NCI-H345 (cell line): ENCODE measurements at places on chromosomes 7 and 10.

DNA sequence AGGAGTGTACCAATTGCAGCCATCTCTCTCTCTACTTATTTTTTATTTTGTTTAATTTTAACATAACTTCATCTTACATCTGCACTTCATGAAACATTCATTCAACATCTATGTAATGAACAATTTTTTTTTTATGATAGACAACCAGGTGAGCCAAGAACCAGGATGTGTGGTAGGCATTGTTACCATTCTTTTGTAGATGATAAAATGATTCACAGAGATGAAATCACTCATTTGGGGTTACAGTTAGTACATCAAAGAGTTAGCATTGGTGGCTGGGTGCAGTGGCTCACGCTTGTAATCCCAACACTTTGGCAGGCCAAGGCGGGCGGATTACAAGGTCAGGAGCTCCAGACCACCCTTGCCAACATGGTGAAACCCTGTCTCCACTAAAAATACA, 127.8 kb downstream of the HDAC9 start:
- DNase-seq = no peak

DNA sequence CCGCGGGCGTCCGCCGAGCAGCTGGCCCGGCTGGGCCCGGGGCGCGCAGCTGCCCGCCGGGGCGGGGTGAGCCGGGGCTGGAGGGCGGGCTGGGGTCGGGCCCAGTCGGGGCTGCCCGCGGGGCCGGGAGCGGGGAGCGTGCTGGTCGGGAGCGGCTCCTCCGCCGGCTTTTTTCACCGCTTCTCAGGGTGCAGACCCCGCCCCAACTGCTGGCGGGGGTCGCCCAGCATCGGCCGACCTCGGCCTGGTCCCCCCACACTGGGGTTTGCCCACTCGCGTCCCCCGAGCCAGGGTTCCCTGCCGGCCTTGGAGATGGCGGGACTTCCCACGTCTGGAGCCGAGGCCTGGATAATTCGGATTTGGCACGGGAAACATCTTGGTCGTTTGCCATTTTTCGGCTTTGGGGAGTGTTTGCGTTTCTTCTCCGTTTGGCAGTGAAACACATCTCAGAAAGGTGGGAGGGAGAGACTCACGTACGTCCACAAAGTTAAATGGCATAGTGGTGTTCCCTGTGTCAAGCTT, 432 bp downstream of the TMEM248 start:
- DNase-seq = no peak

GRCh38 chr10:123879606-123880257, 11.9 kb downstream of the CPXM2 start:
- DNase-seq = no peak

DNA sequence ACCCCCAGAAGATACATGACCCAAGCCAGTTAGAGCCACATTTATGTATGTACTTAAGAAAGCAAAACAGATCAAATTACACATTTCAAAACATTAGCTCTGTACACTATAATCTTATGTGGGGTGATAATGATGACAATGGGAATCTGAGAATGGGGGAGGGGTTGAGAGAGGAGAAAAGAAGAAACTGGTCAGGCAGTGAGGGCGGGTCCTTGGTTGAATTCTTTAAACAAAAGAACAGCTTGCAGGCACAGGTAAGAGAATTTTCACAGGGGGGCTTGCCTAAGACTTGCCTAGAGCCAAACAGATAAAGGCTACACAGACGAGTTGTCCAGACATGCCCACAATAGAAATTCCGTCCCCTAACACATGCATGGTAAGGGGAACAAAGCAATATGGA, 76.8 kb upstream of the PTER start:
- DNase-seq = no peak

GRCh38 chr10:113019096-113019495, 69.0 kb downstream of the TCF7L2 start:
- no peak for DNase-seq

GRCh38 chr10:132229834-132230556, 43.2 kb downstream of the DPYSL4 start:
- no peak for DNase-seq

GRCh38 chr10:21950566-21950965, 53.0 kb downstream of the DNAJC1 start:
- DNase-seq = no peak

DNA sequence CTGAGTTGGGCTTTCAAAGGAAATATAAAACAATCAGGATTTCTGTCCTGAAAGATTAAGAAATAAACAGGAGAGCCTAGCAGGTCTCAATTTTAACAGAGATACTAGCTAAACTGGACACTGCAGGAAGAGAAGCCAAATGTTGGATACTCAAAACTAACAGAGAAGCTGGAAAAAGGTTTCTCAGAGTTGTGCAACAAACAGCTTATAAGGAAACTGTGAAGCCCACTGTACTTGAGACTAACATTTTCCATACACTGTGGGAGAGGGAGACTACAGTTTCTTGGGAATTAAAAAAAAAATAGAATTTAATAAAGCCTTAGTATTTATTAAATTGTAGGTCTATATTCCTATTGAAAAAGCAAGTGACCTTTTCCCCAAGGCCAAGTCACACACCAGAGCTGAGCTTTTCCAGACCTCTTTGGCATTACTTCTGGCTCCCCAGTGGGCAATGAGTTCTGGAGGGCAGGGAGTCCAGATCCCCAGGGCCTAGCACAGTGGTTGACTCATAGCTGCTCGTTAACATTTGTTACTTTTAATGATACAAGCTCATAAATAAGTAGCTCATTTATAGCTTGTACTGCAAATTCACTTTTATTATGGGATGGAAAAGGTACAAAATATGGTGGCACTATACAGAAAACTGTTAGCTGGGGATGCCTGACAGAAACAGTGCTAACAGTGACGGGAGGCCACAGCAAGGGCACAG, 68.3 kb downstream of the MINDY3 start:
- no peak for DNase-seq

DNA sequence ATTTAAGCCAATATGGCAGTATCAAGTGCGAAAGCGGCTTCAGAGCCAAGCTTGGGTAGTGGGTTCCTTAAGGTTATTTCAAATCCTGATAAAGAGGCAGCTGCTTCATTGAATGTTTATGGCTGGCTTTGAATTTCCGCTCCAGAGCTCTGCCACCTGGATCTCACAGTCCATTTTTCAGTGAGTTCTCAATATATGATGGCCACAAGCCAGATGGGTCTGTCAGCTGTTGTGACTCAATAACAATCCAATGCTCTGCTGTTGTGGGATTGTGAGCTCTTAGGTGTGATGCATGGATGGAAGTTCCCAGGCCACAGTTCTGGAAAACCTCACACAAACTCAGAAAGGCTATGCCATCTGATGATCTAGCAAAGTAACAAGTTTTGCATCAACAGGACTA, 743.8 kb upstream of the LRRN3 start:
- no peak for DNase-seq

GRCh38 chr10:80460399-80461207, 6.5 kb downstream of the TSPAN14 start:
- DNase-seq = peak; percentile 83

DNA sequence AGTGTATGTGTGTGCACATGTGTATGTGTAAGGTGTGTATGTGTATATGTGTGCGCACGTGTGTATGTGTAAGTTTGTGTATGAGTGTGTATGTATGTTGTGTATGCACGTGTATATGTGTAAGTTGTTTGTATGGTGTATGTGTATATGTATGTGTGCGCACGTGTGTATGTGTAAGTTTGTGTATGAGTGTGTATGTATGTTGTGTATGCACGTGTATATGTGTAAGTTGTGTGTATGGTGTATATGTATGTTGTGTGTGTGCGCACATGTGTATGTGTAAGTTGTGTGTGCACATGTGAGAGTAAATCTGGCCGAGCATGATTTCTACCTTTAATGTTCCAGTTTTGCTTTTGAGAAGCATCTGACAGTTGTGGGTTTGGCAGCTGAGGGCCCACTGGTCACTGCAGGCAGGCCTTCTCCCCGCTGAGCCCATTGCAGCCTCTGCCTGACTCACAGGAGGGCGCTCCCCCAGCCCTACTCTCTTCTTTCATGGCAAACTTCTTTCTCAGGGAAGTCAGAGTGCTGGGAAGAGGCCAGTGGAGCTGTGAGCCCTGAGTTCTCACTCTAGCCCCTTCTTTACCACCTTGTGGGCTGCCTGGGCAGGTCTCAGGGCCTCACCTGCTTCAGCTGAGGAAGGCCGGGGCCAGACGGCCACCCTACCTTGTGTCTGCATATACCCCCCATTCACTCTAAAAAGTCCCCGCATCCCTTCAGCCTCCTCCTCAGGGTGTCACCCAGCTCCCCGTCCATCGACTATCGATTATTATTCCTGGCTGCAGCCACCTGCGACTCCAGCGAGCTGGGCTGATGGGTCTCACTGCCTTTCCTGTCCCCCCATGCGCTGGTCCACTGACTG, 11.2 kb downstream of the WDR86 start:
- DNase-seq = no peak

DNA sequence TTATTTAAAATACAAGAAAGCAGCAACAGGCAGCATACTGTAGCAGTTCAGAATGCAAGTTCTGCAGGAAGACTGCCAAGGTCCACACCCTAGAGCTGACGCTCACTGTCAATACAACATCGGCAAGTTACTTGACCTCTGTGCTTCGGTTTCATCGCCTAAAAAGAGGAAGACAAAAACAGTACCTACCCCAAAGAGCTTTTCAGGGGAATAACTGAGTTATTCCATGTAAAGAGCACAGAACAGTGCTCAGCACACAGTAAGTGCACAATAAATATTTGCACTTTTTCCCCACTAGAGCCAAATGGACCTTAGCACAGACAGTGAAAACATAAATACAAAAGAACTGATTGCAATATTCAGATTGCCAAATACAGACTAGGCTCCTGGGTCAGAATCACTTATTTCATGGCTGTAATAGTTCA, 88.6 kb downstream of the USP6NL start:
- no peak for DNase-seq
